ENCODE measurements at places on chromosomes 3 and 15.

GRCh38 chr15:39194106-39194830 is 386.6 kb upstream of the THBS1 start:
- no peak for DNase-seq

DNA sequence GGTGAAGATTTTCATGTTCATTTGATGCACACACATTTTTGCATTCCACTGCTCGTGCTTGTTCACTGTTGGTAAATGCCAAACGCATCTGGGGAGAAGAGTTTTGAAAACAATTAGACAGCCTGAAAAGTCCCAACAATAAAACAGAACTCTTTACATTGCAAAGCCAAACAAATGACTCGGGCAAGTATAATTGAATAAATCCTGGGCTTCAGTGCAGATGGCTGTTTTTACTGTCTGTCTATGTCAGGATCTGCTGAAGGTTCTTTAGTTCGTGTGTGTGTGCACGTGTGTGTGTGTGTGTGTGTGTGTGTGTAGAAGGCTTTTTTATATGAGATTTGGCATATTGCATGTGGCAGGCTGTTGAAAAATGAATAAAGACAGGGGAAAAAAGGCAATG is 277.5 kb upstream of the CDIN1 start:
- no peak for DNase-seq

DNA sequence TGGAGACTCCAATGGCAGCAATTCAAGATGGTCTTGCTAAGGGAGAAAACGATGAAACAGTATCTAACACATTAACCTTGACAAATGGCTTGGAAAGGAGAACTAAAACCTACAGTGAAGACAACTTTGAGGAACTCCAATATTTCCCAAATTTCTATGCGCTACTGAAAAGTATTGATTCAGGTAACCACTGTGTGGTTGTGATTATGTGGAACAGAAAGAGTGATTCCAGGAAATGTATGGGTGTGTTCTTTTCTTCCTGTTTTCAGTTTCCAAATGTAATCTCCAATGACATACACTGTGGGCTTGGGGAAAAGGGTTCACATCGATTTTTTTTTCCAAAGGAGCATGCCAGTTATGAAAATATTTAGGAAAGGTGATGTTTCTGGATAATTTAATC is 10.9 kb downstream of the SCG3 start:
- DNase-seq: no peak

- no peak for DNase-seq
Measured at GRCh38 chr3:1091286-1091685, 1.5 kb upstream of the CNTN6 start.

GRCh38 chr3:71208211-71209095 is 375.1 kb downstream of the FOXP1 start:
- no peak for DNase-seq

DNA sequence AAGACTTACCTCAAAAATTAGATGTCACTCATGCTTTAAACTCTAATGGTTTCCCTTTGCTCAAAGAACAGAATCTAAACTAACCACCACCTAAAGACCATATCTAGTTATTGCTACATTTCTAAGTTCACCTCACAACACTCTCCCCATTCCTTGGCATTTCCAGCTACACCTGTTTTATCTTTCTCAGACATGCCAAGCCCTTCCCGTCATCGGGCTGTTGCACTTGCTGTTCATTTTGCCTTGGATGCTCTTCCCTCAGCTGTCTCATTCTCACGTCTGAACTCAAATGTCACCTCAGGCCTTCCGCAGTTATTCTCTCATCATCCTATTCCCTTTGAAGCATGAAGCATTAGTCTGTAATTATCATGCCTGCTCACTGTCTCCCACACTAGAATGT is 1.1 kb upstream of the ACTR8 start:
- DNase-seq: no peak

DNA sequence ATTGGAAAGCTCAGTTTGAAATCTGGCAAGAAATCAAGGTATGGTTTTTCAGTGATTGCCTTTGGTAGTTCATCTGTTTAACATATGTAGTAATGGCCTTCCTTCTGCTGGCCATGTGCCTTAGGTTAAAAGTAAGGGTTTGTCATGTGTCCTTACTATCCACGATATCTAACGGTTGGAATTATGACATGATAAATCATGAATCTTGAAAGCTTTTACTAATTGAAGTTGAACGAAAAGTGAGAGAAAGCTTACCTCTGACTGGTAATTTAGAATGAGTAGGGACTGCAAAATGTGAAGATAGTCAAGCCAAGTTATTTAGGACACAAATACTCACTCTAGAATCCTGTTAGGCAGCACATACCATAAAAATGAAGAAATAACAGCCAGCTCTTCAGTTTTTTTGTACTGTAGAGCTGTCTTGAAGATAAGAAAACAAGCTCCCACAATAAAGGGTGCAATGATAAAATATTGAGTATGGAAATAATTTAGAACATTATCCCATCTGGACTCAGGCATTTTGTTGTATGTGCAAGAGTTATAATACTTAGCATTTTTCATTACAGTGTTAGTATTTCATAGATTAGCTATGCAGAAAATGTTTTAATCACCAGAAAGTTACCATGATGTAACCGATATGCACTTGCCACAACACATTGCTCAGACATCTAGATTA is 303.4 kb downstream of the ZNF385D start:
- DNase-seq: no peak

DNA sequence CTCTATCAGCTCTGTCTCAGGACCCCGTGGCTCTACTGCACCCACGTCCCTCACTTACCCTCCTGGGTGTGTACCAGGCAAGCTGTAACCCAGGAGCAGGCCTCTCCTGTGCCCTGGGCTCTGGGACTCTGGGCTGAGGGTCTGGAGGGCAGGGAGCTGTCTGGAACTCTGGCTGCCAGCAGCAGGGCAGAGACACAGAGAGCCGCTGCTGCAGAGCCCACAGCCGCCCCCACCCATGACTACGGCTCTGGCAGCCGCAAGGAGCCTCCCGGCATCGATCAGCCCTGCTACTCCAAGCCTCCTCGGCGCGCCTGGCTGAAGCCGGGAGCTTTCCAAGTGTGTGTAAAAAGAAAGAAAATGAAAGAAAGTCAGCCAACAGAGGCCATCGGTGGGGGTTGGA is 103.7 kb upstream of the ATP2B2 start:
- no peak for DNase-seq

- no peak for DNase-seq
Measured at GRCh38 chr3:117017135-117017894, 307.7 kb downstream of the TUSC7 start.

GRCh38 chr3:119643528-119643927 is 16.9 kb downstream of the POPDC2 start:
- no peak for DNase-seq

- no peak for DNase-seq
Measured at GRCh38 chr3:158005391-158006100, 100.7 kb downstream of the SHOX2 start.

- DNase-seq: no peak
Measured at GRCh38 chr3:143103652-143104051, 15.9 kb upstream of the CHST2 start.

GRCh38 chr3:174541708-174542315 is 317.3 kb upstream of the NAALADL2 start:
- no peak for DNase-seq

DNA sequence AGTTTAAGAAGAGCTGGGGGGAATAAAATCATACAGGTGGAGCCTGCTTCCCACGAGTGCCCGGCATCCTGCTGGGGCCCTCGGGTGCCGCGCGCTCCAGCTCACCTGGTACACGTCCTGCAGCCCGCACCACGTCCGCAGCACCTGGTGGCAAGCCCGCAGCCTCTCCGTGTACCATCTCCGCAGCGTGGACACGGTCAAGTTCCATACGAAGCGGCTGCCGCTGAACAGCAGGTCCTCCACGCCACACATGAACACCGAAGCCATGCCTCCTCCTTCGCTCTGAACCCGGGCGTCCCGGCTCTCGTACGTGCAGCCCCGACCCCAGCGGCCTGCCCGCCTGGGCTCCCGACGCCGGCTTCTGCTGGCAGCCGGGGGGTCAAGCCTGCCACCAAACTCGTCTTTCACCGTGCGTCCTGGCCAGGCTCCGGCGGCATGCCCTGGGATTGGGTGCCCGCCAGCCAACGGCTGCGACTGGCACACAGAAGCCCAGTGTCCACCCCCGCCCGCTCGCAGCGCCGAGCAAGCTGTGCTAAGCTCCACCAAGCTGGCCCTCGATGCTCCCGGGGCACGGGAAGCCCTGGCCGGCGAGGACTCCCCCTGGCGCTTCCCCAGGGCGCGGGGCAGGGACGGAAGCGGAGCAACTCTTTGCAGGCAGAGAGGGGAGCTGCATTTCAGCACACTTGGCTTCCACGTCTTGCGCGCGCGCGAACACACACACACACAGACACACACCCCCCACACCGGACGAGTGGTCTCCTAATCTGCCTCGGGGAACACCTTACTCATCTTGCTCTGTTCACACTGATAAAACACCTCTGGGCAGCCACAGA is at the start of gene FRMD4B:
TSS of gene FRMD4B (minus strand) at position 366 of the 833 bp plus-strand sequence. CDS start at position 267, 99 bp downstream.
- DNase-seq: no peak

DNA sequence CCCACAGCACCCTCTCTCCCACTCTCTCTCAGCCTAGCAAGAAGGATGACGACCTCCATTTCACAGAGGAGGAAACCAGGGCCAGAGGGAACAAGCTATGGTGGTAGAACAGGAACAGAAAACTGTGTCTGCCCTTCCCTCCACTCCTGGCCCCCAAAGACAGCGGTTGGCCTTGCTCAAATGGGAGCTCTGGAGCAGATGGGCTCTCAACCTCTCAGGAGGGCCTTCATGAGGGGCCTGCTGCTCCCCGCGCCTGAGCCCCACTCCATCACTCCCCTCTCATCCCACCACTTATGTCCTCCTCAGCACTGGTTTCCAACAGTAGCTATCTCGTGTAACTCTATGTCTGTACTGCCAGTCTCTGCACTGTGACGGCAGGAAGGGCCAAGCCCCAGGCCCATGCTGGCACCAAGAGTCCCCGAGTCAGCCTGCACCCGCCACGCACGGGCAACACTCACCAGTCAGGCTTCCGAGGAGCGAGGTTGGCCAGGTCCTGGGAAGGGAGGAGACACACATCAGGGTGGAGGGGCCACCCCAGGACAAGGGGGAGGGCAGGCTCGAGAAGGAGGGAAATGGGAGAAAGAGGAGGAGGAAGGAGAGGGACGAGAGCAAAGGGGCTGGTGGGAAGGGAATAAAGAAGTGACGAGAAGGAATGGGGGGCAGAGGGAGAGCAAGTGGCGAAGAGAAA is 45.5 kb downstream of the PTH1R start:
- no peak for DNase-seq

GRCh38 chr3:191307341-191307740 is 21.9 kb upstream of the CCDC50 start:
- no peak for DNase-seq

GRCh38 chr15:31328428-31328968 is 1.9 kb downstream of the KLF13 start:
- DNase-seq: peak; percentile 81

DNA sequence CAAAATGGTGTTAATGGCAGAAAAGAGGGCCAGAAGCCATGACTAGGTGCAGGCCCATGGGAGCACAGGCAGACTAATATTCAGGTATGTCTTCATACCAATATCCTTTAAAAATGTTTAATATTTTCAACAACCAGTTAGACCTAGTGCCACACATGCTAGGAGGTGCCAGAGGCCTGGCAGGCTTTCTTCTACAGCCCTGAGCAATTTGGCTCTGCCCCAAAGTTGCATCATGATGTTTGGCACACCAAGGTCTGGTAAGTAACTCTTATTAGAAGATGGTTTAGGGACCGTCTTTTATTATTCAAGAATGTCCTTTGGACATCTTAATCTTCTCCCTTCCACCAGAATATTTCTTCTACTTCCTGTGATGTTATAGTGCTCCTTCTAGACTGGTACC is 34.8 kb downstream of the MITF start:
- no peak for DNase-seq

DNA sequence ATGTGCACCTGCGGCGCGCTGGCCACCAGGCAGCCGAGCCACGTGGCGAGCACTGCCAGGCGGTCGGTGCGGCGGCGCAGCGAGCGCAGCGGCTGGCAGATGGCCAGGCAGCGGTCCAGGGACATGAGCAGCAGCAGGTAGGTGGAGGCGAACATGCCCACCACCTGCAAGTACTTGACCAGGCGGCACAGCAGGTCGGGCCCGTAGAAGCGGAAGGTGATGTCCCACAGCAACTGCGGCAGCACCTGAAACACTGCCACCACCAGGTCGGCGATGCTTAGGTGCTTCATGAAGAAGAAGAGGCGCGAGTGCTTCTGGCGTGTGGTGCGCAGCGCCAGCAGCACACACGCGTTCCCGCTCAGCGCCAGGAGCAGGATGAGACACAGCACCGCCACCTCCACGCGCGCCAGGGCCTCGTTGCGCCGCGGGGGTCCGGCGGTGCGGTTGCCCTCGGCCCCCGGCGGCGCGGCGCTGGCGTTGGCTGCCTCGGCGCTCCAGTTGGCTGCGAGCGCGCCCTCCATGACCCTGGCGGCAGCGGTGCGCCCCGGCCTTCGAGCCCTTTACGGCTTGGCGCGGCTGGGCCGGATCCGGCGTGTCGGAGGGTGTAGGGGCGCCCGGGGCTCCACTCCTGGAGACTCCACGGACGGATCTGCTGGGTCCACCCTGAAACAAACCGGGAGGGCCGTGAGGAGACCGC is 1.6 kb downstream of the OXTR start:
- no peak for DNase-seq

DNA sequence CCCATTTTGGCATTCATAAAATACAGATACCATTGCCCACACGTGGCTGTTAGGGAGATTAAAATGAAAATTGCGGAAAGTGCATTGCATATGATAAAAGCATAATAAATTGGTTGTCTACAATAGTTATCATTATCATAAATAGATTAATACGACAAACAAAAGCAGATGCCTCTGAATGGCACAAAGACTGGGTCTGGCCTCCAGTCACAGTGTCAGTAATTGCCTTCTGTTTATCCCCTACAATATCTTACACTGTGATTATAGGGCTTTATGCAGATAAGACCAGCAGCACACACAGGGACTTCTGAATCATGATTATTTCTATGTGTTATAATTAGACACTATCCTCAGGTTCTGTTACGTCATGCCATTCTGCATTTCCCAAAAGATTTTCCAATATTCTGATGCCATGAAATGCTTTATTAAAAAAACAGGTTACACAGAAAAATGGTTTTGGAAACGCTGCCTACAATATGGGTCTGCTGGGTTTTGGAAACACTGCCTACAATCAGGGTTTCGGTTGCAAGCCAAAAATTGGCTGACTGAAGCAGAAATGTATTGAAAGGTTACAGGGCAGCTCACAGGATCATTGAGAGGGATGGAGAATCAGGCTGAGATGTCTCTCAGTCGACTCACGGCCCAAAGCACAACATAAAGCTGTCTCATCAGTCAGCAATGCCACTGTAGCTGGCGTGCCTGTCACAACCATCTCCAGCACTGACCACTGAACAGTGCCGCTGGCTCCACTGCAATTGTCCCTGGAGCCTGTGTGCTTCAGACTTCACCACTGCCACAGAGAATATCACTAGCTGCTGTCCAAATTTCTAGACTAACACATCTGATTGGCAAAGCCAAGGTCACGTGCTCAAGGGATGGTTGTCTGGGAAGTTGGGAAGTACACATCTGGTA is 248.1 kb downstream of the ERC2 start:
- DNase-seq: no peak

DNA sequence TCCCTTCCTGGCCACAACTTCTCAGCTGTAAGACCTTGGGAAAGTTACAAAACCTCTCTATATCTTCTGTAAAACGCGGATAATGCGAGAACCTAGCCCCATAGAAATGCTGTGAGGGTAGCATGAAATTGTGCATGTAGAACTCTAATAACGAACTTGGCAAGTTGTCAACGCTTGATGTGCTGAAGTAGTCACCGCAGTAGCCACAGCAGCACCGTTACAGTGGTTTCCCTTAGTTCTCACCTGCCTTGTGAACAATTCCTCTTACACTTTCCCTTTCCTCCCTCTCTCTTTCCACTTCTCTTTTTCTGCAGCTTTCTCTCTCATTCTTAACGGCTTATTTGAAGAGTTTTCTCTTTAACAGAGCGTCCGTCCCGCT is 447 bp upstream of the SHQ1 start:
- DNase-seq: peak; percentile 1

GRCh38 chr15:69957175-69957574 is 140.5 kb downstream of the TLE3 start:
- no peak for DNase-seq

Data from activated CD4-positive, alpha-beta T cell treated with anti-CD3 and anti-CD28 coated beads, Interleukin-2, amount 50 U/mL, for 4 hours (primary cell).